Stomach (tissue), 19 donors: ENCODE measurements at places on chromosomes 13 and 19. TPM values are rescaled to one million over a fixed set of nuclear protein-coding genes. Genes with fewer than 3 reads are reported as not detected.

GRCh38 chr13:66546534-66547379 is 683.4 kb downstream of the PCDH9 start:
- no peak for DNase-seq

The ZNF154 gene
- 21.8 TPM for total RNA-seq

DNA sequence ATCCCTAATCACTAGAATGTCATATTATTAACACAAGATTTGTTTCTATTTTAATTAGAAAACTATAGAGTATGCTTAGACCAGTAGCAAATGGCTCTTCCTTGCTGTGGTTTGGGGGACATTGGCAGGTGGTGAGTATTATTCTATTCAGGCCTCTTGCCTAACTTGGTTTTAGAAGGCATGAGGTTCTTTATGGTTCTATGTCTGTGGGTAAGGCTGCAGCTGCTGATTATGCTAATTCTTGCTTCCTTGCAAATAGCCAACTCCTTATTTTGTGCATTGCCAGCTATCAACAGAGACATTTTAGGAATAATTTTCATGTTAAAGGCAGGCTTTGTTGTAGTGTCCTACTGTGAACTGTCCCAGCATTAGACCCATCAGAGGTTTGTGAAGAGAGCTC is 1344.9 kb downstream of the UQCRFS1 start:
- no peak for DNase-seq

The AP1M2 gene
- total RNA-seq: 687 TPM

DNA sequence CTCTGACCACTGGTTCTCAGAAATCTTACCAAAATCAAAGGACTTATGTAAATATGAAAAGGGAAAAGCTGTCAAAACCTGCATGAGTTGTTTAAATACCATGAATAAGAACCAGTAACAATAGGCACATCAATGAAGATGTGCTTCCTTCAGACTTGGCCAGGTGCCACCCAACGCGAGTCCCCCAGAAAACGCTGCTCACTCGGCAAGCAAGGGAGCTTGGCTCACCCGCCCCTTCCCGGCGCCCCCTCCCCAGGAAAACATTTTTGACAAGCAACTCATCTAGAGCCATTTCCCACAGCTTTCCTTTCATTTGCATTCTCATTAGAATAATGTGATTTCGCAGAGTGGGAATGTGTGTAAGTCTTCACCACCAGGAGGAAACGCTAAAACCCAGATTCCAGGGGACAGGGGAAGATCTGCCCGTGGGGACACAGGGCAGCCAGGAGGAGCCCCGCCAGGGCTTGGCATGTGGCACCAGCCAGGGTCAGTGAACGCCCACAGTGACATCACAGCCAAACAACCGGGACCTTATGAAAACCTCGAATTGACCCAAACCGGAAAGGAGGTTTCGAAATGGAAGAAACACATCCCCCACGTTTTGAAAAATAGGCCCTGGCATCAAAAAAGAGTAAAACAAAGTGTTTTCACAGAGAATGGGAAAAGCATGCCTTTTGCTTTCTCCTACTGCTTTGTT is 366.2 kb upstream of the TSHZ3 start:
- no peak for DNase-seq

GRCh38 chr13:31982540-31982939 is 49.0 kb upstream of the FRY start:
- DNase-seq: peak; percentile 87

- DNase-seq: no peak
Measured at GRCh38 chr19:42126574-42126973, 5.7 kb downstream of the POU2F2 start.

GRCh38 chr19:46180701-46181387 is 32.8 kb downstream of the IGFL2 start:
- DNase-seq: no peak

DNA sequence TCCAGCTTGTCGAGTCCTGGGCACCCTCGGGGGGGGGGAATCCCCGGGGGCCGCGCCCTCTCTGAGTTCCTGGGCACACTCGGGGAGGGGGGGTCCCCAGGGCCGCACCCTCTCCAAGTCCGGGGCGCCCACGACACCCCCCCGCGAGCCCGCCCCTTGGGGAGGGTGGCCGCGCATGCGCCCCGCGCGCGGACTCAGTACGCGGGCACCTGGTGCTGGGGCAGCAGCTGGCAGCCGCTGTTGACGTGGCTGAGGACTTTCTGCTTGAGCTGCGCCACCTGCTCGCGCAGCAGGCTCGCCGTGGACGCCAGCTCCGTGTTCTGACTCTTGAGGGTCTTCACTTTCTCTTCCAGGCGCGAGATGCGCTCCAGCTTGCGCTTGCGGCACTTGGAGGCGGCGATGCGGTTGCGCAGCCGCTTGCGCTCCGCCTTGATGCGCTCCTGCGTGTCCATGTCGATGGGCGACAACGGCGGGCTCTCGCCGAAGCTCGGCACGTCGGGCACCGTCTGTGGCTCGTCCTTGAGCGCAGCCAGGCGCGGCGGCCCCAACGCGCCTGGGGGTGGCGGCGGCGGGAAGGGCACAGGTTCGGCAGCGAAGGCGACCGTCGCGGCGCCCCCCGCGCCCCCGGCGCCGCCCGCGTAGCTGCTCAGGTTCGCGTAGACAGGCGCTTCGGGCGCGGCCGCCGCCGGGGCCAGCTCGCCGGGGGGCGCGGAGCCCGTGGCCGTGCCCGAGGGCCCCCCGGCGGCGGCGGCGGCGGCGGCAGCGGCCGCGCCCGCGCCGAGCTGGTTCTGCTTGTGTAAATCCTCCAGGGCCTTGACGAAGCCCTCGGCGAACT is 958 bp downstream of the JUND start:
- peak; percentile 84 for DNase-seq

DNA sequence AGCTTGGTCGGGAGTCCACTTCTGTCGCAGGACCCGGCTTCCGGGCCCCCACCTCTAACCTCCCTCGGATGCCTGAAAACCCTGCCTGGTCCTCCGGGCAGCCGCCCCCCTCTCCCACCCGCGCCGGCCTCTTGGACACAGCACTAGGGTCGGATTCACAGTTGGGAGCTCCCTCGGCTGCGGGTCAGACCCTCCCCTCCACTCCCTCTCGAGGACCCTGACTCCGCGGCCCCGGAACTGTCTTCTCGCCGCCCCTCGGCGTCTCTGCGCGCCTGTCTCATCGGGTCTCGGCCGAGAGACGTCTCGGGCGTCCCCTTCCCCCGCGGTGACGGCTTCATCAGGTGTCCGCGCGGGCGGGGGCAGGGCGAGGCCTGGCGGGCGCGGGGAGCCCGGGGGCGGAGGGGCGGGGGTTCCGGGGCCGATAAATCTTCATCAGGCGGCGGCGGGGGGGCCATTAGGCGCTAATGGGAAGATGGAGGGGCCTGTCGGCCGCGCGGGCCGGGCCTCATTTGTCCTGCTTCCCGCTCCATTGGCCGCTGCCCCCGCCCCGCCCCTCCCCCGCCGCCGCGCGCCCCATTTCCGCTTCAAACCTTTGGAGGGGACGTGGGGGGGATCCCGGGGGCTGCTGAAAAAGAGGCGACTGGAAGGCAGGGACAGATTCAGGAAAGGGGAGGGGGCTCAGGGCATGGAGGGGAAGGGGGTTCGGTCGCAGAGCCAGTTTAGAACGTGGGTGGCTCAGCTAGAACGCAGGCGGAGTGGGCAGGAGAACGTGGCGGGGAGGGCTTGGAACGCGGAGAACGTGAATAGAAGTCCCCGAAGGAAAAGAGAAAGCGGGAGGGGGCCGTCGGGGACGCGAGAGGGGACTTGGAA is 11.8 kb upstream of the ERFL start:
- DNase-seq: peak; percentile 43

DNA sequence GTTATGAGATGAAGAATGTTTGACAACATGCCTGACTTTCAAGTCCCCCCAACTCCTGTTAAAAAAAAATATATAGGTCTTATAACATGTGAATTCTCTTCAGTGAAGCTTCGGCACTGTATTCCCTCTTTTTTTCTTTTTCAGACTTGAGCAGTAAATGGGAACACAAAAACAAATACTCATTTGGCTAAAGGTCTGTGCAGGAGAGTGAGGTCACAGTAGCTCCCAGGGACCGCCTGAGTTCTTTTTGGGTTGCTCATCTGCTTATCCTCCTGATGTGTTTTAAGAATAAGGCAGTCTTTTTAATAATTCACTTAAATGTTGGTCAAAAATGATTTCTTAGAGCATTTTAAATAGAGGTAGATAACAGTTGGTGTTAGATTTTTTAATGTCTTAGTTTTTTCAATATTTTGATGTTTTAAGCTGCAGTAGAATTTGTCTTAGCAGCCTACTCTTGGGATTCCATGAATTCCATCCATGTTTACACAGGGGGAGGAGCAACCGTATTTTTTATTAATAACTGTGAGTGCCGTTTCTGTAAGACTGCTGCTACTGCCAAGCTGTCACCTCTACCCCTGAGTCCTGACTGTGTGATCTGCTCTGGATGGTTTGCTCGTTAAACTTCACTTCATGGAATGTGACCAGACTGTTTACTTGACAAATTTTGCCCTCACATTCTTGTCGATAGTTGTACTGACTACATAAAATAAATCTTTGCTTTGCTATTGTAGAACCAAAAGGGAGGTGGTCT is 14.9 kb downstream of the HNRNPM start:
- DNase-seq: no peak

The GNA15 gene
- 0.45 TPM for total RNA-seq

The CD70 gene
- not detected for total RNA-seq

- peak; percentile 94 for DNase-seq
Measured at GRCh38 chr19:8252922-8253589, 43.9 kb downstream of the CERS4 start.

DNA sequence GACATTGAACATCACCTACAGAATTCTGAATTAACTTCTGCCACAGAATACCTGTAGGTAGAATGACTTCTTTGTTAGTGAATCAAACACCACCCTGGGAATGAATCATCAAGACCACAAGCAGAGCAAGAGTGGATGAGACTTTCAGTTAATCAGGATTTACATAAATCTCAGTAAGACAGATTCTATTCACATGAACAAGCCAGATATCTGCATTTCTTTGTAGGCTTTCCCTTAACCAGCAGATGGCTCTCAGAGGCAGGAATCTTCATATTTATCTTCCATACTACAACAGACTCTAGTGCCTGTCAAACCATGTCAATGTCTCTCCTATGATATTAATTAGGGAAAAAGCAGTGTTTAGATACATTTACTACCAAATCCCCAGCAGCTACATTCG is 412.1 kb downstream of the KLF12 start:
- no peak for DNase-seq

The ICAM5 gene
- total RNA-seq: not detected

DNA sequence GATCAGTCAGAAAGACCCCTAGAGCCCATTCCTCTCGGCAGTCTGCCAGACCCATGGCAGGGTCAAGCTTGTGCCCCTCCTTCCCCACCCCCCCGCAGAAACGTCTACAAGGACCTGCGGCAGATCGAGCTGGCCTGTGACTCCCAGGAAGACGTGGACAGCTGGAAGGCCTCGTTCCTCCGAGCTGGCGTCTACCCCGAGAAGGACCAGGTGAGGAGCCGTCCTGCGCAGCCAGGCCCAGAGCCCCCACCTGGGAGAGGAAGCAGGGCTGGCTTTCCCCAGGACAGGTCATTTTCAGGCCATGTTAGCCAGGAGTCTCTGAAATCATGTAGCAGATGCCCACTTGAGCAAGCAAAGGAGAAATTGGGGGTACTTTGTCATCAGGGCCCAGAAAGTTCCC is 12.3 kb downstream of the TMED1 start:
- no peak for DNase-seq

- no peak for DNase-seq
Measured at GRCh38 chr13:93552596-93552995, 326.0 kb downstream of the GPC6 start.

- peak; percentile 73 for DNase-seq
Measured at GRCh38 chr13:25300861-25301346, 521 bp upstream of the NUP58 start.

The MEIOSIN gene
- not detected for total RNA-seq

DNA sequence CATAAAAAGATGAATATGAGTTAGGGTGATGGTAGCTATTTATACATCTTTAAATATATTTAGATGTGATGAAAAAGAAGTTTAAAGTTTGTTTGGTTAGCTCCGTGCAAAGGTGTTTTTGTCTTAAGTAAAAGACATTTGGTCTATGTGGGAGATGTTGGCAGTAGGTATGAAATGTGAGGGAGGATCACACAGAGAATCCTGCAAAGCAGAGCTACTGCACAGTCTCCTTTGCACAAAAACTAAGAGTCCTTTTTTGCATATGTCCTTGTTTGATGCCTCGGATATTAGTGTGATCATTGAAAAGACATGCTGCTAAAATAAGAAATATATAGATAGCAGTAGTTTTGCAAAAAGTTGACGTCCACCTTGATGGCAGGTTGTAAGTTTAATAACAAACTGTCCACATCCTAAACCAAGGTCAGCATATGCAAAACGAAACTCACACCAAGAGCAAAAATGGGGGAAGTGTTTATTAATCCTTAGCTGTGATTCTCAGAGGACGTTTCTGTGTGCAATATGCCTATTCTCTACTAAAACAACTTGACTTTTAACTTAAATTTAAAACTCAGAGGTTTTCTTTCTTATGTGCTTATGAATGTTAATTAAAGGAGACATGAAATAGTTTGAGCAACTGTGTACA is 870.1 kb downstream of the PCDH9 start:
- no peak for DNase-seq

- DNase-seq: peak; percentile 84
Measured at GRCh38 chr19:9205501-9206113, 13.8 kb downstream of the OR7D4 start.

DNA sequence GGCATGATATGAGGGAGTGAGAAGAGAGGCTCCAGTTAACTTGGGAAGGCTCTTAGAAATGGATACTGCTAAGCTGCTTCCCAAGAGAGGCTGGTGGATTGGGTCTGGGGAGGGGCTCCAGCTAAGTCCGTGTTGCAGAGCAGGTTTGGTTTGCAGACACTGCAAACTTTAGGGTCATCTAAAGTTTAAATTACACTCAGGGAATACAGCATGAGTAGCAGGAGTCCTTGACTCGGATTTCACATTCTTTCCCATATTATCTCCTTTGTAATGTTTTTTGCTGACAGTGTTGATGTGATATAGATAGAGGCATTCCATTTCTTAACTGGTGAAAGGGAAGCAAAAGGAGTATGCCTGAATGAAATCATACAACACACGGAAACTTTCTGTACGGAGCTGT is 31.9 kb downstream of the SGCG start:
- DNase-seq: peak; percentile 23

GRCh38 chr19:29964171-29964570 is 22.1 kb downstream of the URI1 start:
- no peak for DNase-seq

DNA sequence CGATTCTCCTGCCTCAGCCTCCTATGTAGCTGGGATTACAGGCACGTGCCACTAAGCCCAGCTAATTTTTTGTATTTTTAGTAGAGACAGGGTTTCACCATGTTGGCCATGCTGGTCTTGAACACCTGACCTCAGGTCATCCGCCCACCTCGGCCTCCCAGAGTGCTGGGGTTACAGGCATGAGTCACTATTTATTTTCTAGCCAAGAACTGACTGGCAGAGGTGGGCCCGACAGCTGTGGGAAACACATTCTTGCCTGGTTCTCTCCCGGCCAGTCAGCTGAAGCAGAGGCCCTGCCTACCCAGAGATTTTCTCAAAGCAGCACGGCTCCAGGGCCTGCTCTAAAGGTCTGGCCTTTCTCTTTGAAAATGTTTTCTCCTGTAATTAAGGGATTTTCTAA is 108.0 kb downstream of the KCTD15 start:
- peak; percentile 76 for DNase-seq
